ENCODE measurements at places on chromosomes 6 and 20.
A peak's percentile ranks its signal among the peaks of the same experiment; 100 is the strongest.

DNA sequence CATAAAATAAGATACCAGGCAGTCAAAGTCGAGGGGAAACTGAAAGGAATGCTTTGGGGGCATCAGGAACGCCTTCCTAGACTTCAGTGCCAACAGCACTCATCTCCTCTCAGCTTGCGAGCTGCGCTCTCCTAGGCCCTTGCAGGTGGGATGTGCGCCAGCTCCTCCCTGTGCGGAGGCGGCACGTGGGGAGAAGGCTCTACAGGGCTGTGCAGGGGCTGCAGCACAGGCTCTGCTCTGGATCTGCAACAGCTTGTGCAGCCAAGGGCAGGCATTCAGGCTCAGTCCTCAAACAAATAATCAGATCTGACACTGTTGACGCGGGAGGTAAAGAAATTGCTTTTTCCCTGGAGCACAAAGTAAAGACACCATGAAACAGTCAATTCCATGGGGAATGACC, 144.8 kb downstream of the TTLL2 start:
- no peaks in the 10 kb centered on the region for H3K27me3 ChIP-seq
- no peak overlapping the region for H3K27ac ChIP-seq
- H3K4me3 ChIP-seq = no peak overlapping the region
- H3K36me3 ChIP-seq = no peaks in the 10 kb centered on the region

GRCh38 chr6:142235272-142235671, 66.5 kb upstream of the ADGRG6 start:
- H3K36me3 ChIP-seq = no peaks in the 10 kb centered on the region
- H3K4me3 ChIP-seq = no peak overlapping the region
- H3K27me3 ChIP-seq = no peaks in the 10 kb centered on the region
- no peak for DNase-seq
- no peak overlapping the region for H3K27ac ChIP-seq
- peaks cover 14% of the 10 kb centered on the region for H3K4me1 ChIP-seq

DNA sequence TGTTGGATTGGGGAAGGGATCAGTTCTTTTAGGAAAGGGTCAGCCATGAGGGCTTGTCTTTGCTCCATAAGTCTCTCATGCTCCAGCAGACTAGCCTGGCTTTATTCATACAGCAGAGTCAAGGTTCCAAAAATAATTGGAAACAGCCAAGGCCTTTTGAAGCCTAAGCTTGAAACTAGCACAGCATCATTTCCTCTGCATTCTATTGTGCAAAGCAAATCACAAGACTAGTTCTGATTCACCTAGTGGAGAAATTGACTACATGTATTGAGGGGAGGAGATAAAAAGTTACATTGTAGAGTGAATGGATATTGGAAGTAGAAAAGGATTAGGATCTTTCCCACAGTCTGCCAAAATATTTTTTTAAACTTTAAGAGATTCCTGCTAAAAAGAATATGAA, 159.3 kb upstream of the PLCB4 start:
- no peak overlapping the region for H3K4me3 ChIP-seq
- no peaks in the 10 kb centered on the region for H3K36me3 ChIP-seq
- DNase-seq = no peak
- no peaks in the 10 kb centered on the region for H3K27me3 ChIP-seq
- H3K4me1 ChIP-seq = peaks cover 9% of the 10 kb centered on the region

GRCh38 chr6:51302431-51302830, 483.8 kb downstream of the TFAP2B start:
- H3K36me3 ChIP-seq = no peaks in the 10 kb centered on the region
- no peaks in the 10 kb centered on the region for H3K4me1 ChIP-seq
- H3K27me3 ChIP-seq = no peaks in the 10 kb centered on the region

DNA sequence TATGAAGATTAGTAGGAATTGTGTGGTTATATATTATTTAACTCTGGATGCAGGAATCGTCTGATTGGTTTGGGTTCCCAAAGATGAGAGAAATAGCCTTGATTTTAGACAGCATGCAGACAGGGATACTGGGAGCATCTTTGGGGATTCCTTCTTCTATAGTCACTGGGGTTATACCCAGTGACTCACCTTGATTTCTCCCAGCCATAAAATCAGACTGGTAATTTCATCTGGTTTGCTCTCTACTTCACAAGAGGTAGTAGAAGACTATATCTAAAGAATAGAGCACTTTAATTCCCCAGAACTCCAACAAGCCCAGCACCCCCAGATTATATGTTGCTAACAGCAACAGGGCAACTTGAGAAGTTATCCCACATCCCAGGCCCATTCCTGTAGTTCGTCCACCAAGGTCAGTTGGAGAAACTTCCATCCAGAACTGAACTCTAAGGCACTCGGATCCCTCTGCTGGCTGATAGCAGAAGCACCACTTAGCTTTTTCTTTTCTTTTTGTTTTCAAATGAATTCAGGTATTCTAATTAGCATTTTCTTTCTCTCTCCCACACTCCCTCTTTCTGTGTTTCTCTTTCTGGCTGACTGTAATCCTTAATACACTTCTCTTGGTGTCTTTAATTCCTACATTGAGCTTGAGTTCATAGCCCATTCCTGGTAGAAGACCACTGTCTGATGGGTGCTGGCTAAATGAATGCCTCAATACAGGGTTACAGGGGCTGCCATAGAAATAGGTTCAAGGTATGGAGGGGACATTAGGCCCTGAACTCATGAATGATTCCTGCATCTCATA, 20.4 kb upstream of the EFHC1 start:
- no peak overlapping the region for H3K4me3 ChIP-seq
- H3K36me3 ChIP-seq = peaks cover 2% of the 10 kb centered on the region
- H3K4me1 ChIP-seq = no peaks in the 10 kb centered on the region
- peak; percentile 24 for DNase-seq

DNA sequence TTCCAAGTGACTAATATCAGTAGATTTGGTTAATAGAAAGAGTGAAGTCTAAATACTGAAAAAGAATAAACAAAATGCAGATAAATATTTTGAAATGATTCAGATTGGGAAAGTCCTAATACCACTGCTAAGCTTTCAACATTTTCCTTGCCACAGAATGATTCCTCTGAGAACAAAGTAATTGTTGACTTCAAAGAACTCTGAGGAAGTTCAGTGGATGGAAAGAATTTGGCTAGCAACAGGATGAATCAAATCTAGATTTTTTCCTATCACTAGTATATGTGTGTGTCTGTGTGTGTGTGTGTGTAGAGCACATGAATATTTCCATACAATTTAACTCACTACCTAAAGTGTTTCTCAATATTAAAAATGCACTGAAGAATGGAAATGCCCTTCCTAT, 107.9 kb upstream of the PREP start:
- peaks cover 19% of the 10 kb centered on the region for H3K4me1 ChIP-seq
- no peak for DNase-seq
- no peaks in the 10 kb centered on the region for H3K36me3 ChIP-seq
- no peak overlapping the region for H3K27ac ChIP-seq
- no peak overlapping the region for H3K4me3 ChIP-seq

DNA sequence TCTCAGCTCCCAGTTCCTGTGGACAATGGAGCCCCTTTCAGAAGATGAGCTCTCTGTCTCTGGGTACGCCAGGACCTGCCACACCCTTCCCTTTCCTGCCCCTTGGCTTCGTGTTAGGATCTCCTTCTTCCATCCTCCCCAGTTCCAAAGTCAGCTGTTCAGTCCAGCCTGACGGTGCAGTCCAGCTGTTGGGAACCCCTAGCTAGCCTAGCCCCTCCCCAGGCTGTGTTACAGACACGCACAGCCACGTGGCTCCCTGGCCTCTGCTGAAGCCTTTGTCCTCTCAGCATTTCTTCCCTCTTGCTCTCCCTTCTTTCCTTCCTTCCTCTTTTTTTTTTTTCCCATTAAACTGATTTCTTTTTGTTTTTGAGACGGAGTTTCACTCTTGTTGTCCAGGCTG, 12.4 kb upstream of the TFAP2C start:
- no peak overlapping the region for H3K4me3 ChIP-seq
- H3K36me3 ChIP-seq = no peaks in the 10 kb centered on the region
- DNase-seq = no peak
- no peaks in the 10 kb centered on the region for H3K4me1 ChIP-seq
- H3K27ac ChIP-seq = no peak overlapping the region

GRCh38 chr6:53241938-53242337, 93.3 kb upstream of the GCM1 start:
- no peaks in the 10 kb centered on the region for H3K36me3 ChIP-seq
- no peaks in the 10 kb centered on the region for H3K27me3 ChIP-seq
- no peaks in the 10 kb centered on the region for H3K4me1 ChIP-seq
- no peak overlapping the region for H3K27ac ChIP-seq
- DNase-seq = no peak

- no peak for DNase-seq
- peaks cover 58% of the 10 kb centered on the region for H3K36me3 ChIP-seq
- peak overlapping the region; percentile 77 for H3K4me3 ChIP-seq
These were observed 4.5 kb downstream of the IDH3B start for GRCh38 chr20:2659547-2659946.

- H3K36me3 ChIP-seq = no peaks in the 10 kb centered on the region
- no peak for DNase-seq
- H3K27me3 ChIP-seq = no peaks in the 10 kb centered on the region
- H3K4me3 ChIP-seq = no peak overlapping the region
- no peak overlapping the region for H3K27ac ChIP-seq
These were observed 106.9 kb downstream of the JPH2 start for GRCh38 chr20:44080064-44080463.

- H3K4me3 ChIP-seq = no peak overlapping the region
- no peak overlapping the region for H3K27ac ChIP-seq
- no peaks in the 10 kb centered on the region for H3K4me1 ChIP-seq
- H3K27me3 ChIP-seq = no peaks in the 10 kb centered on the region
- no peaks in the 10 kb centered on the region for H3K36me3 ChIP-seq
These were observed 18.9 kb downstream of the C6orf132 start for GRCh38 chr6:42123379-42124103.

DNA sequence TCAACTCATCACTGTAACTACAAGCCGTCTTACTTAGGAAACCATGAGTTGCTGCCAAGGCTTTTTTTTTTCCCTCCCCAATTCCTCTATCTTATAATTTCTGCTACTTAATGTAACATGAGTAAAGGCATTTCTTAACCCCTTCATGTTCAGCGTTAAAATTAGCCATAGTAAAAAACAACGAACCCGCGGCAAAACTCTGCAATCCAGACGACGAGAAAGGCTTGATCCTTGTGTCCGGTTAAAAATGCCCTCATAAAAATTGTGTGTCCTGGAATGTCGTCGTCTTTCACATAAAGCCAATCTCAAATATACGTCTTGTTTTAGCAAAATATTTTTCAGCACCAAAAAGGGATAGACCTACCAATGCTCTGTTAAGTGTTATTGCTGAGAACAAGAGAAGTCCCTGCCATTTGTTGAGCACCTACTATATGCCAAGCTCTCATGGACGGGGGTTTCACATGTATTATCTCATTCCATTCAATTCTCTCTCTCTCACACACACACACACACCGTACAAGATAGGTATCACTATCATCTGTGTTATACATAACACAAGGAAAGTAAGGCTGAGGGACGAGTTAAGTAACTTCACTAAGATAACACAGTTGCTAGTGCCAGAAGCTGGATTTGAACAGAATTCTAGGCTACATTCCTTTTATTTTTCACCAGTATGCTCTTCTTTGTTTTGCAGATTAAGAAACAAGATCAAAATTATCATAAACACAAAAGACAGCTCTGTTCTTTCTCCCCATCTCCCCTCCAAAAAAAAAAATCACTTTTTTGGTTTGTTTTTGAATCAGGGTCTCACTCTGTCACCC, 683 bp upstream of the ARHGAP18 start:
- peaks cover 35% of the 10 kb centered on the region for H3K4me1 ChIP-seq
- DNase-seq = no peak
- H3K27ac ChIP-seq = peak overlapping the region; percentile 39

GRCh38 chr6:53986165-53986720, 125.0 kb upstream of the MLIP start:
- no peaks in the 10 kb centered on the region for H3K36me3 ChIP-seq
- H3K27me3 ChIP-seq = peaks cover 5% of the 10 kb centered on the region
- DNase-seq = peak; percentile 15
- H3K27ac ChIP-seq = no peak overlapping the region
- peaks cover 13% of the 10 kb centered on the region for H3K4me1 ChIP-seq

GRCh38 chr20:58471193-58472164, 43.7 kb downstream of the APCDD1L start:
- H3K27ac ChIP-seq = no peak overlapping the region
- H3K4me3 ChIP-seq = no peak overlapping the region

DNA sequence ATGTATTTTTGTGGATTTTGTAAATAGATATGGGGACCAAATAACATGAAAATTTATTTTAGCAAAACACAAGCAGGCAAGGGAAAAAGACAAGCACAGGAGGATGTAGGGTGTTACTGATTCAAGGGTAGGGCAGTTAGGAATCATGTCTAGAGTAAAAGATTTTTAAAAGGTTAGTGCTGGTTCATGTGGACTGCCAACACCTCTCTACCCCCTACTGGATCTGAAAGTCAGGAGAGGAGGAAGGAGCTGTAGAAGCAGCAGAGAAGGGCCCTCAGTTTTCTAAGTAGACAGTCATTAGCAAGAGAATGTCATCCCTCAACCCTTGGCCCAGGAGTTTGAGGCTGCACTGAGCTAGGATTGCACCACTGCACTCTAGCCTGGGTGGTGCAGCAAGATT, 95.2 kb downstream of the RREB1 start:
- DNase-seq = no peak
- H3K27ac ChIP-seq = no peak overlapping the region
- peaks cover 12% of the 10 kb centered on the region for H3K36me3 ChIP-seq
- H3K4me3 ChIP-seq = no peak overlapping the region

DNA sequence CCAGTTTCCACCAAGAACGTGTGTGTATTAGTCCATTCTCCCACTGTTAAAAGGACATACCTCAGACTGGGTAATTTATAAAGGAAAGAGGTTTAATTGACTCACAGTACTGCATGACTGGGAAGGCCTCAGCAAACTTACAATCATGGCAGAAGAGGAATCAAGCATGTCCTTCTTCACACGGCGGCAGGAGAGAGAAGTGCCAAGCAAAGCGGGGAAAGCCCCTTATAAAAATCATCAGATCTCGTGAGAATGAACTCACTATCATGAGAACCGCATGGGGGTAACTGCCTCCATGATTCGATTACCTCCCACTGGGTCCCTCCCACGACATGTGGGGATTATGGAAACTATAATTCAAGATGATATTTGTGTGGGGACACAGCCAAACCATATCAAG, 13.1 kb downstream of the C20orf203 start:
- peaks cover 12% of the 10 kb centered on the region for H3K4me1 ChIP-seq
- H3K27ac ChIP-seq = no peak overlapping the region
- H3K36me3 ChIP-seq = no peaks in the 10 kb centered on the region

DNA sequence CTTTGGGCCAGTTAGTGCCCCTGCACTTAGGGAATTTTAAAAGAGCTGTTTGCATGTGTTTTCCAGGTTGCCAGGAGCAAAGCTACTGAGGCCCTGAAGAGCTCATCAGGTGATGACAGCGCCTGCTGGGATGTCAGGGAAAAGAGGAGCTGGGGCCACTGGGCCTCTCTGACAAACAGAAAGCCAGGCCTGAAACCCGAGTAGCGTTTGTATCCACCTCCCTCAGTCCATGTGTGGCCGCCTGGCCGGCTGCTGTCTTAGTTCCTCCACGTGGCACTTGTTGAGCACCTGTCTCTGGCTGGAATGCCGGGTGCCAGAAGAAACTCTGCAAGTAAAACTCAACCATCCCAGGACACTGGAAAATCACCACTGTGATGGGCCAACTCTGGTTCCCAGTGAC, 601.2 kb downstream of the CDH26 start:
- H3K36me3 ChIP-seq = no peaks in the 10 kb centered on the region
- no peak for DNase-seq
- peaks cover 8% of the 10 kb centered on the region for H3K4me1 ChIP-seq
- no peak overlapping the region for H3K27ac ChIP-seq
- H3K4me3 ChIP-seq = no peak overlapping the region

GRCh38 chr20:17327185-17328148, 100.6 kb downstream of the PCSK2 start:
- no peaks in the 10 kb centered on the region for H3K36me3 ChIP-seq
- no peaks in the 10 kb centered on the region for H3K27me3 ChIP-seq
- H3K27ac ChIP-seq = no peak overlapping the region
- H3K4me1 ChIP-seq = peaks cover 12% of the 10 kb centered on the region
- no peak for DNase-seq
